Activated CD4-positive, alpha-beta T cell treated with anti-CD3 and anti-CD28 coated beads, Interleukin-2, amount 50 U/mL, for 4 hours (primary cell): ENCODE measurements at places on chromosomes 16 and 17.
A peak's percentile ranks its signal among the peaks of the same experiment; 100 is the strongest.

DNA sequence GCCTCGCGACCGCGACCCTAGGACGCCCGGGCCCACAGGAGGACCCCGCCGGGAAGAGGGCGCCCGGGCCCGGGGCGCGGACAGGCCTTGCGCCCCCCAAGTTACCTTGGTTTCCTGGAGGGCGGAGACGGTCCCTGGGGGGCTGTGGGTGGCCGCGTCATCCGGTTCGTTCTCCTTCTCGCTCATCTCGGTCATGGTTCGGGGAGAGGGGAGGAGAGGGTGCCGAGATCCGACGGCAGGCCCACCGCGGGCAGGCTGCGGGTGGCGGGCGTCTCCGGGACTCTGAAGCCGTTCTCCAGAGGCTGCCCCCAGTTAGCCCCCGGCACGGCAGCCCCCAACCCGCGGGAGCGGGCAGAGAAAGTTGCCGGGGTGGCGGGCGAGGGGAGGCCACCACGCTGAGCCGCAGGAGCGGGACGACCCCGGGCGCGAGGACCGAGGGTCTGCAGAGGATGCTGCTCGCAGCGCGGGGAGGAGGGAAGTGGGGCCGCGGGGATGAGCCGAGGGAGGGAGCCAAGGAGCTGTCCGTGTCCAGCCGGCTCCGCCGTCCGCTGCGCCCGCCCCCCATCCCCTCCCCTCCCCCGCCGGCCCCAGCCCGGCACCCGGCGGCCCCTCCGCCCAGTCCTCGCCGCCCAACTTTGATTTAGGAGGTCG lies at the start of gene STAC2:
Gene STAC2 (minus strand): TSS at position 638 of the 651 bp plus-strand sequence. CDS start 443 bp downstream, at position 195.
- DNase-seq = no peak

DNA sequence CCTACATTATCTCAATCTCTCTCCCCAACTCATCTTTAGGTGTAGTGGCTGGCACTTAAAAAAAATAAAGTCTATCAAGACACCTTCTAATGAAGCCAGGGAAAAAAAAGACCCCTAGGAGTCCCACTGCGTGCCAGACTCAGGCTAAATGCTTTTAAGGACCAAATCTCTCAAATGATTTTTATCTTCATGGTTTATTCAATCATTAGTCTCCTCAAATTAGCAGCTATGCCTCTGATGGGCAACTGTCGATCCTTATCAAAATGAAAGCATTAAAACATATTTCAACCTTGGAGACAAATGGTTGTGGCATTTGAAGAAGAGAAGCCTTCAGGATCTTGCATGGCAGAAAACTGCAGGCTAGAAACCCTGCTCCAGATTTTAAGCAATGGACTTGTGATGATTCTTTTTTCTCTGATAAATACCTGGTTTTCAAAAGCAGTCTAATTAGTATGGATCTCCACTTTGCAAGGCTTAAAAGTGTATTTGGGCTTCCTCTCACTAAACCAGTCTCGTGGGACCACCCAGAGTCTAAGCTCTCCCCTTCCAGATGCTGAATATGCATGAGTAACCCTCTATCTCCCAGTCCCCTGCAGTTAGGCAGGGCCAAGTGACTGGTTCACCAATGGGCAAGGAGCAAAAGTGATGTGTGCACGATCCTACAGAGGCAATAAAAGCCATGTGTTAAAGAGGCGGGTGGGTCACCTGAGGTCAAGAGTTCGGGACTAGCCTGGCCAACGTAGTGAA lies 14.9 kb downstream of the ITPRIPL2 start:
- DNase-seq = no peak

GRCh38 chr17:41617698-41618097 lies 5.1 kb upstream of the KRT16 start:
- DNase-seq = no peak

- no peak for DNase-seq
Observed at GRCh38 chr16:79601092-79601930, 774 bp upstream of the MAF start.

GRCh38 chr16:3651461-3652372 lies 2.8 kb upstream of the DNASE1 start:
- DNase-seq = no peak

GRCh38 chr17:76586741-76587487 lies 1.3 kb upstream of the ST6GALNAC2 start:
- no peak for DNase-seq

GRCh38 chr17:50035421-50035879 lies 20.5 kb upstream of the ITGA3 start:
- DNase-seq = no peak

DNA sequence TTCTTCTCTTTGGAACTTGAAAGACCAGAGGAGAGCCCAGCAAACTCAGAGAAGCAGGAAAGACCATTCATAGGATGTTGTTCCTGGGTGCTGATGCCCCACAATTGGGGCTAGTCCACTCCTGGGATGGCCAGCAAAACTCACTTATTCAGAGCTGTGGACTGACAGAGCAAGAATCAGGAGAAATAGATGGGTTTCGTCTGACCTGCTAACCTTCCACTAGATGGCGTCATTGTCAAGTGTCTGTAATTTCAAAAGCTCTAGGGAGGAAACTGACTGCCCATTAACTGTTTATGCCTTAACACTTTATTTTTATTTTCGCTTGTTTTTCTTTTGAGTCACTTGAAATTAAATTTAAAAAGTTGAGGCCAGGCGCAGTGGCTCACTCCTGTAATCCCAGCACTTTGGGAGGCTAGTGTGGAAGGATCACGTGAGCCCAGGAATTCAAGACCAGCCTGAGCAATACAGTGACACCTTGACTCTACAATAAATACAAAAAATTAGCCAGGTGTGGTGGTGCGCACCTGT lies 28.7 kb upstream of the MILR1 start:
- DNase-seq = no peak

GRCh38 chr17:80942423-80943345 lies 49.0 kb upstream of the CHMP6 start:
- DNase-seq = no peak

GRCh38 chr16:89154390-89155183 lies 17.0 kb upstream of the CDH15 start:
- DNase-seq = no peak

GRCh38 chr17:65100316-65101140 lies 36.6 kb upstream of the RGS9 start:
- DNase-seq = peak; percentile 74

GRCh38 chr16:30838876-30839471 lies 52.0 kb upstream of the ZNF629 start:
- DNase-seq = no peak

DNA sequence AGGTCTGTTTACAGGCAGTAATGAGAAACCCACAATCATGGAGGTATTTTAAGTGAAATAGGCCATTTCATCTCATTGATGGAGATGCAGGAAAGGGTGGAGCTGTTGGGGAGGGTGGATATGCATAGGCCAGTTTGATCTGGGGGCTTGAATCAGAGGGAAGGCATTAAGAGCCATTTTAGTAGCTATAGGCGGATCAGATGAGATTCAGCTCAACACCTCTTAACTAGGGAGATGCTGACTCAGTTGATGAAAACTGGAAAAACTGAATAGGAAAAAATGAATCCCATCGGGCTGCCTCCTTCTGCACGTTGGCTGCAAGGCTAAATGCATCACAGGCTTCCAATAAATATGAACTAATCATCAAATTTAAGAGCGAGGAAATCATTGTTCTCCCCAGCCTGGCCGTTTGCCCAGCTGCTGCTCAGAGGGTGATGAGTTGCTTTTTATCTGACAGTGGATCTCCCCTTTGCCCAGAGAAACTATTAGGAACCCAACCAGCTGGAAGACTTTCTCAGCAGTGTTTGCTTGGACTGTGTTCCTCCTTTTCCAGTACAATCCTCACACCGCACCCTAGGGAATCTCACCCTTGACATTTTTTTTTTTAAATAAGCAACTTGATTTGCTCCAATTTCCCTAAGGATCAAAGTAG lies 149.6 kb downstream of the SOX9 start:
- DNase-seq = no peak

GRCh38 chr17:38418693-38419507 lies 9.4 kb upstream of the ARHGAP23 start:
- no peak for DNase-seq
